H54 (cell line): ENCODE measurements at places on chromosomes 16 and 17.
A peak's percentile ranks its signal among the peaks of the same experiment; 100 is the strongest.

DNA sequence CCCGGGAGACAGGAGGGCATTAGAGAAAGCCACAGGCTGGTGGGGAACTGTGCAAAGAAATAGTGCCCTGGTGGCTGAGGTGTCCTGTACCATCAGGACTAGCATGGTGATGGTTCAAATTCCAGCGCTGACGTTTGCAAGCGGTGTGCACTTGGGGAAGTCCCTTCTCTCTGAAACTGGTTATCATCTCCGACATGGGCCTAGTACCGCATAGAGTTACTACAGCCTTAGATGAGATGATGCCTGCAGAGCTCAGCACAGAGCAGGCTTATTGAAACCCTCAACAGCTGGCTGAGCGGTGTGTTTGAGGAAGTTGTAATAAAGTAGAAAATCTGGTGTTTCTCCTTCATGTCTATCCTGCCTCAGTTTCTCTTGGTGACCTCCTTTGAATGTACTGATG is 136.7 kb upstream of the WSCD1 start:
- DNase-seq, result no peak

DNA sequence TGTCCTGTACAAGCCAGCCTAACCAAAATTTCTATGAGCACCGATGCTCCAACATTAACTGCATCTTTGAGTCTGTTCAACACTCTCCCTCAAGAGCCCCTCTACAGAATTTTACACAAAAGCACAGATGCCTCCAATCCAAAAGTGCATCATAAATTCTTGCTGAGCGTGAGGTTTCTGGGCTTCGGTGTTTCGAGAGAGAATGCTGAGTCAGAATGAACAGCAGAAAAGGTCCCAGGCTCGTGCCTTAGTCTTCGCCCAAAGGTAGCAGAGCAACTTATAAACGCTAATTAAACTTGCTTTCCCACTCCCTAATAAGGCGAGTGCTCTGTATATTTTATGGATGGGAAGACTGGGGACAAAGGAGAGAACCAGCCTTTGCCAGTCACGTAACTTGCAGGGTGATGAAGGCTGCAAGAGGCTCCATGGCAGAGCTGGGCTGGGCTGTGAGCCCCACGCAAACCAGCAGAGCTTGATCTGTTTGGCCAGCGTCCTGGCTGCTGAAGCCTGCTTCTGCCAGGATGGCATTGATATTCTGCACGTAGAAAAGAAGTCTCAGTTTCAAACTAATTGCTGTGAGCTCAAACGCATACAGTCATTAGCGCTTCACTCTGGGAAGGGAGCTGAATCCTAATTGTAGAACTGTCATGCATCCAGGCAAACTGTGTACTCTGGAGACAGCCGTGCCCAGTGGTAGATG is 138.5 kb downstream of the DNAH9 start:
- DNase-seq, result no peak

DNA sequence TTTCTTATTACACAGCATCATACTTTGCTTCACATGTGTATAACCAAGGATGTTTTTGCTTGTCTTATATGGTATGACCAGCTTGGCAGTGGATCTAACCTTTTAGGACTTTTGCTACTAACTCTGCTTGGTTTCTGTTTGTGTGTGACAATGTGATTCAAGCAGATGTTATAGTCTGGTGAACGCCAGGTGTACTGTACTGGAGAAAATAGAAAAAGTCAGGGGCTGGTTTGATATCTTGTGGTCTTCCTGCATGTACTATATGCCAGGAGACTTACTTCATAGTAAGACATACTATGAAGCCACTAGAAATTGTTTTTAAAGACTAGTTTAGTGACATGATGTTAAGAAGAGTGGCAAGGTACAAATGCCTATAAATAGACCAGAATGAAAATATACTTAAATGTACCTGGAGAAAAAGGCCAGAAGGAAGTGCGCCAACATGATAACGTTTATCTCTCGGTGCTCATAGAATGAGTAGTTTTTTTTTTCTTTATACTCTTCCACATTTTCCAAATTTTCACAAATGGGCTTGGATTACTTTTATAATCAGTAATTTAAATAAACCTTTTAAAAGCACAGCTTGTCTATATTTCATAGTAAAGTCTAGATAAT is 112.3 kb downstream of the PRKCA start:
- no peak for DNase-seq

DNA sequence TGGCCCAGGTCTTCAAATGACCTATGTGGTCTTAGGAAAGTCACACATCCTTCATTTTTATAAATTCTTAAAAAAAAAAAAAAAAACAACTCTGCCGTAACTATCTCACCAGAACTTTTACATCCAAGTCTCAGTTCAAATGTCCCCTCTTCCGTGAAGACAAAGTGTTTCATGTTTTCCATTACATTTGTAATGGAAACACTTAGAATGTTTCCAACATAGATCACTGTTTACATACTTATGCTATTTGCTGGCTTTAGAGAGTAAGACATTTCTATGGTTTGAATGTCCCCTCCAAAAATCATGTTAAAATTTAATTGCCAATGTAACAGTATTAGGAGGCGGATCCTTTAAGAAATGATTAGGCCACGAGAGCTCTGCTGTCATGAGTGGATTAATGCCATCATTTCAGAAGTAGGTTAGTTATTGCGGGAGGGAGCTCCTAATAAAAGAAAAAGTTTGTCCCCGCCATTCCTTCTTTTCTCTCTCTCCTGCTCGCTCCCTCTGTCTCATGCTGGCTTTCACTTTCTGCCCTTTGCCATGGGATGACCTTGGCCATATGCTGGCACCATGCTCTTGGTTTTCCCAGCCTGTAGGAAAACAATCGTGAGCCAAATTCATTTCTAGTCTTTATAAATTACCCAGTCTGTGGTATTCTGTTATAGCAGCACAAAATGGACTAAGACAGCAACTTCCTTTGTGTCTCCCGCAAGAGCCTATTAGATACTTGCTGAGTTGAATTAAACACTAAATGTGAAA is 887.8 kb upstream of the SOX9 start:
- no peak for DNase-seq

GRCh38 chr17:44024271-44024663 is 9.5 kb upstream of the TMEM101 start:
- DNase-seq, result no peak

GRCh38 chr16:51326131-51326856 is 175.2 kb upstream of the SALL1 start:
- DNase-seq, result peak; percentile 14

- no peak for DNase-seq
Observed at GRCh38 chr16:11175106-11175786, 80.8 kb downstream of the SOCS1 start.

GRCh38 chr17:43879723-43880419 is 27.5 kb downstream of the MPP2 start:
- no peak for DNase-seq

GRCh38 chr16:2968368-2968737 is 795 bp upstream of the PAQR4 start:
- no peak for DNase-seq

GRCh38 chr17:10051112-10051511 is 146.0 kb upstream of the RCVRN start:
- DNase-seq, result no peak

DNA sequence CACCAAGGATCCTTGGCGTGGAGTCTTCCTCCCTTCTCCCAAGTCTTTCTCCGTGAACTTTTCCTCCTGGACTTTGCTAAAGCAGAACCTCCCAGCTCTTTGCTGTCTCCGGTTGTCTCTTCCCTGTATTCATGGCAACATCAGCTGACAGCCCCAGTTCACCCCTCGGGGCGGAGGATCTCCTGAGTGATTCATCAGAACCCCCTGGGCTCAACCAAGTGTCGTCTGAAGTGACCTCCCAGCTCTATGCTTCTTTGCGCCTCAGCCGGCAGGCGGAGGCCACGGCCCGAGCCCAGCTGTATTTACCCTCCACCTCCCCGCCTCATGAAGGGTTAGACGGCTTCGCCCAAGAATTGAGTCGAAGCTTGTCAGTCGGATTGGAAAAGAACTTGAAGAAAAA is 943 bp downstream of the CNTROB start:
- DNase-seq, result peak; percentile 80

DNA sequence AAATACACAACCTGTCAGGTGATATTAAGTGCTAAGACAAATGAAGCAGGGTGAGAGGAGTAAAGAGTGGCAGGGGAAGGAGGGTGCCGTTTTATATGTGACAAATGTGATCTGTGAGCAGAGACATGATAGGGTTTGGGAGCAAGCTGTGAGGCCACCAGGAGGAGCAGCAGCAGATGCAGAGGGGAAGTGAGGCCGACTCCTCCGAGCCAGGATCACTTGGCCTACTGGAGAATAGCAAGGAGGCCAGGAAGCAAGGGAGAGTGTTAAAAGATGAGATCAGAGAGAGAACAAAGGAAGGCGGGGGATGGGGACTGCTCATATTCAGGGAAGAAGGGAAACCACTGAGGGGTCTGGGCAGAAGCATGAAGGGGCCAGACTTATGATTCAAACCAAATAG is 129.4 kb downstream of the TANGO6 start:
- no peak for DNase-seq

GRCh38 chr16:58485184-58485887 is 14.6 kb upstream of the NDRG4 start:
- no peak for DNase-seq

DNA sequence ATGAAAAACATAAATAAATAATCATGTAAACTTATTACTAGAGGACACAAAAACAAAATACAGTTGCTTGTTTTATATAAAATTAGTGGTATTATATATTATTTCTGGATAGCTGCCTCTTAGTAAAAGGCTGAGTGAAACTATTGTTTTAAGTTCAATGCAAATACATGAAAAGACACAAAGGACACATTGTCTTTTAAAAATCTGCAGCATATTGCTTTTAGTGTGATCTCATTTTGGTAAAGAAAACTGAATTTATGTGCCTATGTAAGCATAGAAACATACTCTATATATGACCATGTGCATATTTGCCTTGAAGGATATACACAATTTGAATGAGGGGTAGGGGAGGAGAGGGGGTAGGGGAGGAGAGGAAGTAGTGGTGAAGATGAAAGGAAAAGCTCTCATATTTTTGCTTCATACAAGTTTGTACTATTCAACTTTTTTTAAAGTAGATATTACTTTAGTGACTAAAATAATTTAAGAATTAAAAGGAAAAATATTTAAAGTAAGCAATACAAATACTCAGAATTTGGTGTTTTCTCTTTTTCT is 5.8 kb downstream of the ABCA10 start:
- no peak for DNase-seq

DNA sequence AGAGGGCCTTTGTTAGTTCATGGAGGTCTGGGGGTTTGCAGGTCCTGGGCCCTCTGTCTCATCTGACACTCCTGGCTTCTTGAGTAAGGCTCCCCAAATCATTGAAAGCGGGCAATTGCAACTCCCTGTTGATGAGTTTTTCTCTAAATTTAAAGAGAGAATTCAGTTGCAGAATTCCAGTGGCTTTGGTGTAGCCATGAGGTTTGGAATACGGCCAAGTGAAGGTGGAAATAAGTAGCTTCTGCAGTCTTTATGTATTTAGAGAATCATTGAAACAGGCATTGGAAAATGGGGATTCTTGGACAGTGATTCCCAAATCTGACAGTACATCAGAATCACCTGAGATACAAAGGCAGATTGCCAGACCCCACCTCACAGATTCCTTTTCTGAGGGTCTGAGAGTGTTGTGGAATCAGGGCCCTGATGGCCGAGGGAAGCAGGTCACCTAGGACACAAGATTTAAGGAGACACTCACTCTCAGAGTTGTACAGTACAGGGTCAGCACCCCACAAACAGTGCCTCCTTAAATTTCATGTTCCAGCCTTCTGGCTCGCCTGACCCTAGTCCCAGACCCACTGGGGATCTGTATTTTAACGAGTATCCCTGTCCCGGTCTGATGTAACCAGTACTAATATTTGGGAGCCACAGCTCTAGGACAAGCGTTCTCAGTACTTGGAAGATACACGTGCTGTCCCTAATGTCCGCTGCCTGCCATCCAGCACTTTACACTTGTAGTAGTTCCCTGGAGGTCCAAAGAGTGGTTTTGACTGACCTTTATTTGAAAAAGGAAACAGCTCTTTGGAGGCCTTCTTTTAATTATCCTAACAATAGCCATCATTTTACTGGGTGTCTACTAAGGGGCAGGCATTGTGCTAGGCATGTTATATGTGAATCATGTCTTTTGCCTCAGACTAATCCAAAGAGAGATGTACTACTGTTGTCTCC is 37.8 kb downstream of the YPEL2 start:
- DNase-seq, result no peak

- DNase-seq, result no peak
Observed at GRCh38 chr17:42917236-42917603, 16.6 kb downstream of the G6PC1 start.

GRCh38 chr16:5895137-5895536 is 797.5 kb upstream of the EEF2KMT start:
- no peak for DNase-seq

DNA sequence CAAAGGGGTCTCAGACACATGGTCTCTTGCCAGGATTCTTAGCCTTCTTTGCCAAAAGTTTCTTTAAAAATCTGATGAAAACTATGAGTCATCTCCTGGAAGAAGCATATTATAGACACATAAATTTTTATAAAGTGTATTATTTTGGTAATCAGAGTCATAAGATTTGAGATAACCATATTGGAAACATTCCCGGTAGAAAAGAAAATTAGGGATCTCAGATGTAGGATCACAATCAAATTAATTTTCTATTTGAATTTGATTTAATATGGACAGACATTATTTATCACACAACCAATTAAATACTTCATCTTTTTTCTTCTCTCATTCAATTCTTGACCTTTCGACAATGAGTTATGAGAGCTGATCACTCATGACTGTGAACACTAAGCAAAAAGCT is 347.7 kb upstream of the CDH8 start:
- no peak for DNase-seq

- no peak for DNase-seq
Observed at GRCh38 chr17:64198331-64199090, 64.5 kb downstream of the TEX2 start.

- DNase-seq, result peak; percentile 96
Observed at GRCh38 chr17:75261336-75262111, at the start of the genes GGA3 and MRPS7. GGA3 (minus strand) TSS chr17:75261606; CDS start chr17:75261587, 19 bp downstream. MRPS7 (plus strand) TSS chr17:75261879; CDS start chr17:75261901, 22 bp downstream.

- DNase-seq, result no peak
Observed at GRCh38 chr17:76581515-76581914, 4.1 kb downstream of the ST6GALNAC2 start.

GRCh38 chr16:15445450-15445849 is 11.1 kb downstream of the BMERB1 start:
- no peak for DNase-seq
